SJSA1 (cell line): ENCODE measurements at places on chromosomes 13 and 19.
A peak's percentile ranks its signal among the peaks of the same experiment; 100 is the strongest.

- no peak for DNase-seq
These were observed 53.3 kb downstream of the NHLRC3 start for GRCh38 chr13:39091586-39091985.

- DNase-seq: no peak
These were observed 52.7 kb downstream of the KCTD12 start for GRCh38 chr13:76833441-76833954.

GRCh38 chr19:4937060-4937459, 27.8 kb downstream of the UHRF1 start:
- no peak for DNase-seq

- DNase-seq: peak; percentile 33
These were observed 160.2 kb downstream of the SLC7A1 start for GRCh38 chr13:29435125-29435911.

GRCh38 chr13:101942038-101942437, 459.8 kb downstream of the FGF14 start:
- DNase-seq: peak; percentile 10

- DNase-seq: no peak
These were observed 117.9 kb downstream of the CCNA1 start for GRCh38 chr13:36550177-36550576.

GRCh38 chr19:32910874-32911273, 41.3 kb upstream of the SLC7A9 start:
- peak; percentile 92 for DNase-seq

DNA sequence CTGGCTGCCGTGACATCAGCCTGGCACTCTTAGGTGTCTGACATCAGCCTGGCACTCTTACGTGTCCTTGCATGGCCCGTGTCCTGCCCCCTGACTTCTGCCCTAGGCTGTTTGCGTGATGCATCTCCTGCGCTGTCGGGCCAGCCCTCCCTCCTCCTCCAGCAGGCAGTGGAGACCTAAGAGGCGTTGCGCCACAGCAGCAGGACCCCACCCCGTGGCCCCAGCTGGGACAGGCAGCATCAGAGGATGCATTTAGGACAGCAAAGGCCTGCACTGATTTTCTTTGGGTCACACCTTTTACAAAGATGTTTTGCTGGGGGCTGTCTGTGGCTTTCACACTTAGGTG, 65.3 kb downstream of the GPR12 start:
- no peak for DNase-seq

GRCh38 chr13:60282708-60283107, 114.3 kb upstream of the TDRD3 start:
- no peak for DNase-seq

- peak; percentile 75 for DNase-seq
These were observed 21.0 kb downstream of the ZNF114 start for GRCh38 chr19:48290771-48291488.

- peak; percentile 77 for DNase-seq
These were observed 42.5 kb downstream of the IRS2 start for GRCh38 chr13:109743706-109744453.

- no peak for DNase-seq
These were observed 51.5 kb downstream of the SOX21 start for GRCh38 chr13:94660695-94661326.

GRCh38 chr19:19181488-19181998, 10.4 kb downstream of the BORCS8 start:
- DNase-seq: no peak

GRCh38 chr13:32902874-32903273, 113.3 kb upstream of the KL start:
- no peak for DNase-seq

- DNase-seq: no peak
These were observed 48.3 kb upstream of the C1QTNF9B start for GRCh38 chr13:23945612-23946011.
